ENCODE measurements at places on chromosomes 12 and 14.

GRCh38 chr14:50263321-50263720 is 31.9 kb upstream of the SOS2 start:
- DNase-seq: no peak

- peak; percentile 91 for DNase-seq
Observed at GRCh38 chr12:3034067-3034750, 43.0 kb upstream of the TSPAN9 start.

- no peak for DNase-seq
Observed at GRCh38 chr12:16599081-16599480, 6.9 kb downstream of the LMO3 start.

GRCh38 chr14:74616996-74617700 is 5.1 kb upstream of the LTBP2 start:
- no peak for DNase-seq

GRCh38 chr12:15931590-15932053 is 20.5 kb downstream of the DERA start:
- DNase-seq: peak; percentile 21

- DNase-seq: no peak
Observed at GRCh38 chr12:4984971-4985370, 58.7 kb upstream of the KCNA5 start.

GRCh38 chr12:490260-490659 is 30.5 kb downstream of the B4GALNT3 start:
- no peak for DNase-seq

- DNase-seq: no peak
Observed at GRCh38 chr14:39762576-39763401, 330.6 kb upstream of the FBXO33 start.

GRCh38 chr12:108193917-108194316 is 64.8 kb downstream of the WSCD2 start:
- peak; percentile 31 for DNase-seq

DNA sequence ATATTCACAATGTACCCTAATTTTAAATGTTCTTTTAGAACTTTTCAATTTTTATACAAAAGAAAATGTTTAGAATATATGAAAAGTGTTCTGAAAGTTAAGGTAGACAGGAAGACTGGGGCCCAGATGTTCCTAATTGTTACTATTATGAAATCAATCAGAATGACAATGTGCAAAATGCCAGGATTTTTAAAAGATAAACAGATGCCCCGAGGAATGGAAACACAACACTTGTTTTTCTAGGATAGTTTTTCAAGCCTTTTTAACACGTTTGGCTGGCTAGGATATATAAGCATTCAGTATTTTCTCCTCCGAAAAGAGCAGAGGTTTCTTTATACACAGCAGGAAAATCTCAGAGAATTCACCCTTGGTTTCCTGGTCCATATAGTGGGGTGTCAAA is 106.8 kb downstream of the ESR2 start:
- no peak for DNase-seq

- DNase-seq: no peak
Observed at GRCh38 chr12:113245695-113246477, 24.6 kb downstream of the TPCN1 start.

DNA sequence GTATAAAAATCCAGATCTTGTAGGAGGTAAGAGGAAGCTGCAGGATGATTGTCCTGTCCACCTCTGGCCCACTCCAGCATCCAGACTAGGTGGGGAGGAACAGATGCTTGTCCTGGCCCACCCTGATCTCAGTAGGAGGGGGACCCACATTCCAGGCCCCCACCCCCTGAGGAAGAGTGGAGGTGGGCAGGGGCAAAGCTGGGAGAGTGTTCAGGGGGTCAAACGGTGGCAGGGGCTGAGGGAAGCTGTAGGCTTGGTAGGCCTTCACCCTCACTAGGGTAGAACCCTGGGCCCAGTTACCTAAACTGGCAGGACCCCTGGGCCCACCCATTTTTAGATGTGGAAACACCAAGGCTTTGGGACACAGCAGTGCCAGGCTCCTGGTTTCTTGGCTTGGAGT is 4.1 kb downstream of the SLC48A1 start:
- no peak for DNase-seq

GRCh38 chr12:123032736-123033391 is 52.4 kb downstream of the ARL6IP4 start:
- DNase-seq: no peak

GRCh38 chr12:41663598-41664265 is 475.6 kb downstream of the PDZRN4 start:
- peak; percentile 23 for DNase-seq
